HT1080 (cell line): ENCODE measurements at places on chromosomes 4 and X. TPM values are rescaled to one million over a fixed set of nuclear protein-coding genes. Genes with fewer than 3 reads are reported as not detected.

- DNase-seq = no peak
Observed at GRCh38 chrX:13983734-13984133, 46.0 kb downstream of the GEMIN8 start.

- no peak for DNase-seq
Observed at GRCh38 chrX:40240844-40241243, 143.1 kb upstream of the BCOR start.

The SRPX gene
- 151 and 170 TPM in 2 replicates for total RNA-seq

The SEC31A gene
- 65.6 and 93.7 TPM in 2 replicates for total RNA-seq

GRCh38 chrX:17990532-17990931 is 129.4 kb upstream of the RAI2 start:
- DNase-seq = no peak

GRCh38 chr4:10346023-10346422 is 111.2 kb downstream of the ZNF518B start:
- peak; percentile 84 for DNase-seq

DNA sequence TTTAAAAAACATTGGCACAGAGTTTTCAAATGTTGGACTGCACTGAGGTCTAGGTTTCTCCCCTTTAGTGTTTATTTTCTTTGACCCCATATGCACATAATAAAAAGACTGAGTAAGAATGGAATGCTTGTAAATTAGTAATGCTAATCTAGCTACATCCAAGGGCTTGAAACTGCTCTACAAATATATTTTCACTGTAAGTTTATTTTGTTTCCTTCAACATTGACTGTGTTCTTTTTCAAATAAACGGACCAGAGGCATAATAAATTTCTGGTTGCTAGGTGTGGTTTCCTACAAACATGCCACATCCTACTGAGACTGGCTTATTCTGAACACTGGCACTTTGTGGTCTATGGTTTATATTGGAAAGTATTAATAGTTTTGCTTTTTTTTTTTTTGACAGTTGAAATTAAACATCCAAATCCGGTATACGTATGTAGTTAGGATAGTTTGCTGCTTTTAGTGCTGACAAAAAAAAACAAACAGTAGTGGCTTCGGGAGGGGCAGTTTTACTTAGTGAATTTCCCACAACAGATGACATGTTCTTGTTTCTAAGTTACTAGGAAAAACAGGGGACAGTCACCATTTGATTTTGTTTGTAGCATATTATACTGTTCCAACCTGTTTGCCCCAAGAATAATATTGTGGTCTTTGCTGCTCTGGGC is 13.2 kb downstream of the CA5B start:
- peak; percentile 11 for DNase-seq

GRCh38 chr4:134078230-134078914 is 123.2 kb downstream of the PABPC4L start:
- DNase-seq = peak; percentile 20

DNA sequence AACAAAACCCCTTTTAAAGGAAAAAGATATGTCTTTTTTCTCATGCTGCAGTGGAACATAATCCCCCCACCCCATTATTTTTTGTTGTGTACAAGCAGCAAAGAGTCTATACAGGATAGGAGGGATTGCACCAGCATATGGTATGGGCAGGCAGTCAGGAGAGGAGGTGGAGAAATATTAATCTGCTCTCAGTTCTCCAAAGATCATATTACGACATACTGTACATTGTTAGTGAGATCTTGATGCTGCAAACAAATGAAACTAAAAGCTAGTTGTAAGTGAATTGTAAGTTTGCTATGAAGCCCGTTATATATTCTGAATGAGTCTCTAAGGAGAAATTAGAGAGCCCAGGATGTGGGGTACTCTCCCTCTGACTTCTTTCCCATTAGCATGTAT is 75.3 kb downstream of the RAPGEF2 start:
- DNase-seq = no peak

DNA sequence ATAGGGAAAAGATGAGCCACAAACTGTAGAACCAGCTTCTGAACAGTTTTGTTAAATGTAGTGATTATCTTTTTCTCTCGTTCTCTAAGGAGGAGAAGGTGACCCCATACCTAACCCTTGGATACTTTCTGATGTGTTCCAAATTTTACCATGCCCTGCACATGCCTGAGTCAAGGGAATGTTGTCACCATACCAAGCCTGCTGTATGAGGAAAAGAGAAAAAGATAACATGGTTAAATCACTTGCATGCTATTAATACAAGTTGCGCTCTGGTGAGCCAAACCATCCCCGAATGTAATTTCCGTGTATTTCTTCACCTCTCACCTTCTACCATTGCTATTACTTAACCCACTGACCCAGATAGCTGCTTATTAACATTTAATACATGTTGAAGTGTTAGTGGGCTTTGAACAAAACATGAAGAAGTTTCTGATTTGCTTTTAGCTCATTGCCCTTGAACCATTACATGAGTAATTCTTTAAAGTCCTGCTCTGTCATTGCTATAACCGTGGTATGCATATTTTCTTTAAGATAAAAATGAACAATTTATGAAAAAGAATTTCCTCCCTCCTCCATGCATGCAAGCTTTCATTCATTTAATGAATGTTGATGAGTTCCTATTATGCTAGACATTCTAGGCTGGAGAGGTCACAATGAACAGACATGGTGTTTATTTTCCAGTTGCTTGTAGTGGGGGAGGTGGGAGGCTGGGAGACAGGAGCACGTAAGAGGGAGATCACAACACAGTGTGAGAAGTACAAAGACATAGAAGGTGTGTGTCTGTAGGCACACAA is 13.6 kb upstream of the KIT start:
- no peak for DNase-seq

The CORIN gene
- total RNA-seq = 0.51 and 0.73 TPM in 2 replicates

The CTSO gene
- total RNA-seq = 0.53 and 1.1 TPM in 2 replicates

DNA sequence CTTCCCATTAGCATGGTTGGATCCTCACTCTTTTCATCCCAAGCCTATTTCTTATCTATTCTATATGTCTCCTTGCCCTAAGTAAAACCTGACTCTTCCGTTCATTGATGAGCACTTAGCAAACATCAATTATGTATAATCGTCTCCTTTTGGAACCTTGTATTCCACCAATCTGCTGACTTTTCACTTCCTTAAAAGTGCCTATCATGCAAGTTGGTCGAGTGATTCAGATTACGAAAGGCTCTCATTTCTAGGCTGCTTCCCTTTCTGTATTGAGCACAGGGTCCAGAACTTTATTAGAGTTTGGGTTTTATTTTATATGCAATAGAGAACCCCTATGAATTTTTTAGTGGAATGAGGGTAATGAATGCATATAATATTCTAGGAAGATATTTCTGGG is 27.1 kb upstream of the ALB start:
- no peak for DNase-seq

- DNase-seq = no peak
Observed at GRCh38 chr4:37634180-37634579, 52.0 kb downstream of the RELL1 start.

DNA sequence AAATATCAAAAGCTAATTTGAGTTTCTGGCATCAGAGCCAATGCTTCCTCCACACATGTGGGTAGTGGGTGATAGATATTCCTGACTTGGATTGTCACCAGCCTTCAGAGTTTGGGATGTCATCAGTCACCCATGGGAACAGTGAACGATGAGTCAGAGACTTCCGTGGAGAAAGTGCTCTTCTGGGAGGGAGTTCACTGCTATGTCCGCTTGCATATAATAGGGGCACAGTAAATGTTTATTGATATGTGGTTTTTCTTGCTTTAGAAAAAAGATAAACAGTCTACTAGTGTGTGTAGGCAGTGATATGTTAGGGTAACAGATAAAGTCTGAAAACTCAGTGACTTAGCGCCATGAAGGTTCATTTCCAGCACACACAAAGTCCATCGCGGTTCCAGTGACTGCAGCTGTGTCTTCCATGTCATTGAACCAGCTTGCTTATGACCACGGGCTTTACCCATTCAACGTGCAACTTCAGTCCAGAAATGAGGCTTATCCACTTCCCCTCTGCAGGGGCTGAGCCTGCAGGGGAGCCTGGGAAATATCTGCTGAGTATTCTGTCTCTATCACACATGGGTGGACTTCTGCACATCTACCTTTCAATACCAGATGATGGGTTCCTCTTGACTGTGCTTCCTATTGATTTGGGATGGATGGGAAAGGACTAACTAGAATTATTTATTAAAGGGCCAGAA is 87.7 kb upstream of the WWC2 start:
- peak; percentile 11 for DNase-seq

DNA sequence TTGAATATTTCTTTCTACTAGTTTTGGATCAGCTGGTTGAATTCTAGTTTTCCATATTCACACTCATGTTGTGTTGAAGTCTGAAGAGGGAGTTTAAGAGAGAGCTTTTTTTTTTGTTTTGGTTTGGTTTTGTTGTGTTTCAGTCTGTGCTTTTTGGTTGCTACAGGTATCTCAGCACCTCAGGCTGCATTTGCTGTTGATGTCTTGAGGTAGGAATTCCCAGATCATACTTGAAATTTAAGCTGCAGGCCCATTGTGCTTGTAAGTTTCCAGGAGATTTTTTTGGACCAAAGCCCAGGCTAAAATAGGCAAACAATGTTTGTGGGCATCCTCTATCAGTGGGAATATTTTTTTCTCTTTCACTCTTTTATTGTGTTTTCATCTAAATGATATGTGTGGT is 190.2 kb upstream of the AGA start:
- peak; percentile 41 for DNase-seq

GRCh38 chrX:92231391-92231790 is 452.2 kb downstream of the PCDH11X start:
- no peak for DNase-seq

DNA sequence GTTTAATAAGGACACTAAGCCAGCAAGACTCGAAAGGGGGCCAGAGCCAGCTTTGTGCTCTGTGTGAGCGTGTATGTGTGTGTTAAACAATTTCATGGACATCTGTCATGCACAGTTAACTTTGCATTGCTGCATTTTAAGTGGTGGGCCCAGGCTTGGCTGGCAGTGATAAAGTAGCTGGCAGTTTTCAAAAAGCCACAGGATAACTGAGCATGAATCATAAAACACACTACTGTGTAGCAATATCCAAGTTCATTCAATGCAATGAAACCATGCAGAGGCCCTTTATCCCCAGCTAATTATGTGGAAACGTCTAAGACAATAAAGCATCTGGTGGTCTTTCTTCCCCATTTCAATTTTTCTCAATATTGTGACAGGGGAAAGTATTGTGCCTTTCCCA is 132.9 kb downstream of the NKX6-1 start:
- DNase-seq = peak; percentile 40

- DNase-seq = no peak
Observed at GRCh38 chrX:154718616-154719015, 32.3 kb downstream of the GAB3 start.

The MAGEA4 gene
- not detected in 2 replicates for total RNA-seq

- DNase-seq = no peak
Observed at GRCh38 chr4:108833046-108833445, 70.2 kb upstream of the ETNPPL start.

- peak; percentile 93 for DNase-seq
Observed at GRCh38 chr4:140049024-140049848, 104.7 kb downstream of the MAML3 start.

GRCh38 chr4:25427871-25428270 is 50.8 kb downstream of the ANAPC4 start:
- no peak for DNase-seq

- peak; percentile 26 for DNase-seq
Observed at GRCh38 chrX:68710870-68711576, 63.6 kb downstream of the STARD8 start.

DNA sequence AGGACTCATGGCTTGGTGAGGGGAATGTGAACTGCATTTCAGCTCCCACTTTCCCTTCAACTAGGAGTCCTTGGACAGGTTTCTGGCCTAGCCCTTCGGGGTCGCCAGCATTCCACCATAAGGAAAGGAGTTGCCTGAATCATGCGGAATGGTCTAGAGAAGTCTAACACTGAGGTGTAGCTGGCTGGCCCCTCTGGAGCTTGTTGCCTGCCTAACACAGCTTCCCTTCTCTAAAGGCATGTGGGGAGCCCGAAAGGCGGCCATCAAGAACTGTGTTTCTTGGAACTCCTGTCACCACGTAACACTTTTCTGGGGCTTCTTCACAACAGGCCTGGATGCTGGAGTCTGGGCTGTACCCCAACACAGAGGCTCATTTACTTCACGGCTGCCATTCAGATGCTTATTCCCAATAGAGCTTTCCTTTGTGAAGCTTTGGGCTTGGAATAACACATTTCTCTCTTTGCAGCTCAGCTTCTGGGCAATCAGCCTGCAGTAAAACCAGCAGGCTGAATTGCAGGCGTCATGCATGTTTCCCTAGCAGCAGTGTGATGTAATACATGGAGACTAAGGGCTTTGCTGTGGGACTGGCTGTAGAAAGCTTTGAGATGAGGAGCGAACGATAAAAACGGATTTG is 5.4 kb downstream of the GABRQ start:
- no peak for DNase-seq

DNA sequence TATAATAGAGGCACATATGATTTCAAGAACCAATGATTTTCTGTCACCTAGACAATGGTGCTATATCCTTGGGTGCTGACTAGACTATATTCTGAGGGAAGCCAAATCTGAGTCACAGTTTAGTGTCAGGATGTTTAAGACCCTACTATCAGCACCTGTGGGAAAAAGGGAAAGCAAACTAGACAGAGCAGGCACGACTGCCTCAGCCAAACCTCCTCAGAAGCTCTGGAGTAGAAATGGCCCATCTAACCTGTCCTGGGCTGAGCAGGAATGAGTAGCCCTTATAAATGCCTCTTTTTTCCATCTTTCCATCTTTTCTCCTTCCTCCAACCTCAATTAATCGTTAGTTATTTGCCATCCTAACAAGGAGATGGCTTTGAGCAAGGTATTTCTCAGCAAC is 80.4 kb upstream of the TECRL start:
- DNase-seq = no peak

DNA sequence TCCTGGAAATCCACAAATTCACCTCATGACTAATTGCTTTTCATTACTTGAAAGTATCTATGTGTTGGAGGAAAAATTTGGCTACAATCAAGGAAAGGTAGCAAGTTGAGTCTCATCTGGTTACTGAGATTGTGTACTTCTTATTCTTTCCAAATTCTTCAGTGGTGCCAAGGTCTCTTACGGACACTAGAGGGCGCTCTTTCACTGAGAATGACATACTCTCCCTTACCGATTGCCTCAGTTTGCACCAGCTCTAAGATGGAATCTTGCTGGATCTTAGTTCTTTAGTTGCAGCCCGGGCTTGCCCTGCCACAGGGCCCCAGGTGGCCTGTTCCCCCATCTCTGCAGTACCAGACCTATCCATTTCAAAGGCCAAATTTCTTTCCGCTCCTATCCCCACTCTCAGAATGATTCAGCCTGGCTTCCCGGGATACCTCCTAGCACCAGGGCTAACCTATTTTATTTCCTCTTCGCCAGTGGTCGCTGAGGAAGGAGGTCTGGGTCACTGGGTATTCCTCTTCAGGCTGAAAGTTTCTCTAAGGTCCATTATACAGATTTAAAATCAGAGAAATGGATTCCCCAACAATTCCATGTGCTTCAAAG is 24.6 kb upstream of the GPR50 start:
- peak; percentile 17 for DNase-seq

The SHROOM2 gene
- 2.1 and 3.2 TPM in 2 replicates for total RNA-seq

The TCEAL7 gene
- not detected in 2 replicates for total RNA-seq
